ENCODE measurements at places on chromosomes 16 and 17.

DNA sequence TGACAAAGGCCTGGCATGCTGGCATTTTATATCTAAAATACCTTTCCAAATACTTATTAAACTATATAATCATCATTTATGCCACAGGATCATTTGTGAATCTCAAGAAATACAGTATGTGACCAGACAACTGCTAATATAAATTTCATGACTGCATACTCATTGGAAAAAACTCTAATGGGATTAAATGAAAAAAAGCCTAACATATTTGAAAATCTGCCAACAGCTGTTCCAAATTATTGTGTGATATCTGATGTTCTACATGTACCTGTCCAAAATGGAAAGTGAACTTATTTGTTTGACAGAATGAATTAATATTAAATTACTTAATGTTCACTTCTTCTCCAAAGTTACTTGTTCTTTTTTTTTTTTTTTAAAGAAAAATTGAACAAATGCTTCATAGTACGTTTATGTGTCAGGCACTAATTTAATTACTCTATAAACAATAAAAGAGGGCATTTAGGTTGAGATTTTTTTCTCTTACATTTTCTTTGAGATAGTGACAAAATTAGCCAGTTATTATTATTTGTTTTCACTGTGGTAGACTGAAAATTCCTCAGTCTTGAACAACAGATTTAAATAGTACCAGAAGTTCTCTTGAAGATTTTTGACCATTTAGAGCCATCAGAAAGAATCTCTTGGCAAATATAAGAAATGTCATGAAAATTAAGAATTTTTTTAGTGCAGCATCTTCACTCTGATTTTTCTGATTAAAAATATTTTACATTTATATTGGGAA, 114.0 kb downstream of the FTO start:
- no peak for DNase-seq

DNA sequence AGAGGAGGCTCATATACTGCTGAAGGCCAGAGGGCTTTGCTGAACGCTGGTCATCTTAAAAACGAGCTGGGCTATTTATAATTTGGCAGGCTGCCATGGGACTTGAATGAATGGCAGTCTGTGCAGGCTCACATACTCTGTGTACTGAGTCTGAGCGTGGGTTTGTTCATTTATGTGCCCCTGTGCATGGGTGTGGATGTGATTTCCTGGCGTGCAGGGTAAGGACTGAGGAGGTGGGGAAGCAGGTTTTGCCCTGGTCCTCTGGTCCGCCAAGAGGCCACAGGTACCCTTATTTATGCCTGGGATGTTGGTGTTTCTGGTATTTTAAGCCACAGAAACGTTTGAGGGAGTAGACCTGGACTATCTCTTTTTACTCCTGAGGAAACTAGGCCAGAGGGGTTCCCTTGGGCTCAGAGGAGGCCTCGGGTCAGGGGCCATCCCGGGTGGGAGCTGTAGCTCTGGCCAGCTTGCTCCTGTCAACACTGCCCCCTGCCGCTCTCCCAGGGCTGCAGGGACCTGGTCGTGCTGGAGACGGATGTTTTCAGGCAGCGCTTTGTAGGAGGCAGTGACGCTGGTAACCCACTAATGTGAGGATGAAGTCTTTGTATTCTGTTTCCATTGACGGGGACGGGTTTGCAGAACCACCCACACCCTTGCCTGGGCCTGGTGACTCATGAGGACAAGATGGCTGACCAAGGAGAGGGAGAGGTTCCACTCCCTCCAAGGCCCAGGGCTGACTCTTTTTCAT, 184.4 kb downstream of the MSI2 start:
- no peak for DNase-seq

GRCh38 chr17:28548417-28549130, 3.9 kb downstream of the UNC119 start:
- DNase-seq: no peak

DNA sequence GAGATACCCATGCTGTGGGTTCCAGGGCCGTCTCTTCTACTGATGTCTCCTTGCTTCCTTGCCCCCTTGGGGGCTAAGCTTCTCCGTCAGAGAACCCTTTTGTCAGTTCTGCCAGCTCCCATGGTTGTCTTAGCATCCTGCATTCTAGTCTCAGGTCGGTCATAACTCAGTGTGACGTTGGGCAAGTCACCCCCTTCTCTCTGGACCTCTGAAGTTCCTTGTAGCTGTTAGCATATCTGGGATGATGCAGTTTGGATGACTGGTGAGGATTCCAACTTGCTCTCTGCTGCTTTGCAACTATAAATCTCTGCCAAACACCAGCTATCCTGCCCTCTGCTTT, 8.9 kb upstream of the MYL4 start:
- no peak for DNase-seq

DNA sequence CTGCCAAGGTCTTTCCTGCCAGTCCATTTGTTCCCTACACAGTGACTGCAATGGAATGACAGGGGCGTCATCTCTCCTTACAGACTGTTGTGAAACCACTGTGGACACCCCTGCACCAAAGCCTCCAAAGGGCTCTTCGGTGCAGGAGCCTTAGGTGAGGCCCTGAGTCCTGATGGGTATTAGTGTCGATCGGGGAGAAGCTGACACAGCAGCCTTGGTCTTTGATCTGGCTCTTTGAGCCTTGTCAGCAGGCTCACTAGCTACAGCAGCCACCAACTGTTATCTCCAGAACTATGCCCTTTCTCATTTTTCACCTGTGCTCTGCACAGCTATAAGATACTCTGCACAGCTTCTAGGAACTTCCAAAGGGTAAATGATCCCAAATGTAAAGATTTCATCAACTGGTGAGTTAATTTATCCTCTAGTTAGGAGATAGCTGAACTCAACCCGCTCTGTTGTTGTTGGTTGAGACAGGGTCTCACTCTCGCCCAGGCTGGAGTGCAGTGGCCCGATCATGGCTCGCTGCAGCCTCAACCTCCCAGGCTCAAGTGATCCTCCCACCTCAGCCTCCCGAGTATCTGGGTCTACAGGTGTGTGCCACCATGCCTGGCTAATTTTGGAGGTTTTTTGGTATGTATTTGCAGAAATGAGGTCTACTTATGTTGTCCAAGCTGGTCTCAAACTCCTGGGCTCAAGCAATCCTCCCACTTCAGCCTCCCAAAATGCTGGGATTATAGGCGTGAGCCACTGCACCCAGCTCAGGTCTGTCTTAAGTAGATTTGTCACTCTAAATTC, 19.7 kb downstream of the G6PC1 start:
- DNase-seq: no peak

DNA sequence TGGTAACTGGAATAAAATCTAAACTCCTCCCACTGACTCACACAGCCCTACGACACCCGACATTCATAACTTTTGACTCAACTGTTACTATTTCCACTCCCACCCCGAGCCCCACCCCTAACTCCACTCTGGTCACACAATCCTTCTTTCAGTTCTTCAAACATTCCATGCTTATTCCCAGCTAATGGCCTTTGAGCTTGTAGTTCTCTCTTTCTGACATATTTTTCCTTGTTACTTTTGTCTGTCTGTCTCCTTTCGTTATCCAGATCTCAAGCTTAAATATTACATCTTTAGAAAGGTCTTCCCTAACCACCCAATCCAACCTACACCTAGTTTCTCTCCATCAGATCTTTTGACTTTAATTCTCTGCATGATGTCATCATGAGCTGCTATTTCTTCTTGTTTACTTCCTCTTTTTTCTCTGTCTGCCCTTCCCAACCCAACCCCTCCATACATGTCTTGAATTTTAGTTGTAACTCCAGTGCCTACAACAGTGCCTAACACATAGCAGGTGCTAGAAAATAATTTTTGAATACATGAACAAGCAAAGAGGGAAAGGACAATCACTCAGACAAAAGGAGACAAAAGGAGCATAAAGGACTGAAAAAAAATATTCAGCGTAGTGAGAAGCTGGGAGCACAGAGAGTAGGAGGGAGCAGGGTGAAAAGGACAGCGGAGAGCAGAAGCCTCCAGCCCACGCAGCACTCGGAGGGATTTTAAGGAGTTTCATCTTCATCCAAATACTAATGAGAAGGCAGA, 65.2 kb upstream of the SMIM36 start:
- DNase-seq: no peak

DNA sequence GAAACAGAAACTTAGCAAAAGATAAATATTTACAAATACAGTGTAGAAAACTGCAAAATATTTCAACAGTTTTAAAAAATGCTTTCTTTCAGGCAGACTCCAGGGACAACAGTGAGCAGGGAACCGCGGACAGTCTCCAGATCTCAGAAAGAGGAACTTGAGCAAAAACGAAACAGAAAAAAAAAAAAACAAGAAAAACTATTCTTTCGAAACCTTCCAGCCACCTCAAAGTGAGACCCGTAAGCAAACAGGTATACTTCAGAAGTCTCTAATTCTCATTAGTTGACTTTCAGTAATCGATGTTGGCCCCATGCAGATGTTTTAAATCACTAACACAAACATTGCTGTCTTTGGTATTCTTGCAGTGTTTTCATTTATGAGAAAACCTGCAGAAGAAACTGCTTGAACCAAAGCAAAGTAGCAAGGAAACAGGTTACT, 15.7 kb upstream of the CCL1 start:
- no peak for DNase-seq

GRCh38 chr16:86799367-86799766, 221.0 kb downstream of the FOXL1 start:
- DNase-seq: no peak

DNA sequence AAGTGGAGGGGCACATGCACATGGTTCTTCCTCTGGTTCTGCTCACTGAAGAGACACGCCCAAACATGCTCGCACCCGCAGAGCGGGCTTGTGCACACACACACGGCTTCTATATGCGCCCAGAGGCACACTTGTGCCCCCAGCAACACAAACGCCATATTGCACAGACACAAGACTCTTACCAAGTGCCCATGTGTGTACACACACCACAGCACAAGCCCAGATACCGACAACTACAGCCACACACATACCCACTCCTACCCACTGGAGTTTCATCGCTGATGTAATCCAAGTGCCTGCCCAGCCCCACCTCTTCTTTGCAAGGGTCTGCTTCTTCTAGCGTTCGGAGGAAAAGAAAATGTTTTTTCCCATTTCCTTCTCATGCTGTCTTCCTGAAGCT, 6.5 kb upstream of the PRR29 start:
- peak; percentile 38 for DNase-seq

- no peak for DNase-seq
These were observed 9.8 kb downstream of the SMIM5 start for GRCh38 chr17:75642784-75643642.

DNA sequence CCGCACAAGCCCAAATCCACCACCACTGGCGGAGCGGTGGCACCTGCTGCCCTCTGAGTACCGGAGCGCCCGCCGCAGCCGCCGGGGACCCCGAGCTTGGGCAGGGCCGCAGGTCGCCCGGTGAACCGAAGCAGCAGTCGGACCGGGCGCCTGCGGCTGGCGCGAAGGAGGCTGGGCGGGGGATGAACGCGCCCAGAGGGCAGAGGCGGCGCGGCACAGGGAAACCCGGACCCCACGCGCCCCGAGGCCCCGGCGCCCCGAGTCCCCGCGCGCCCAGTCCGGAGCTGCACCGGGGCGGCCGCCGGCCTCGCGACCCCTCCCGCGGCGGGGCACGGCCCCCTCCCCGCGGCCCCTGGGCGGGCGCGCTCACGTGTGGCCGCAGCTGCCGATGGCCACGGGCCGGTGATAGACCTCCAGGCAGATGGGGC, 393 bp downstream of the RNF166 start:
- DNase-seq: no peak

- no peak for DNase-seq
These were observed 8.0 kb downstream of the AHSP start for GRCh38 chr16:31535737-31536136.

GRCh38 chr17:57082441-57082840, 2.6 kb upstream of the AKAP1 start:
- no peak for DNase-seq

DNA sequence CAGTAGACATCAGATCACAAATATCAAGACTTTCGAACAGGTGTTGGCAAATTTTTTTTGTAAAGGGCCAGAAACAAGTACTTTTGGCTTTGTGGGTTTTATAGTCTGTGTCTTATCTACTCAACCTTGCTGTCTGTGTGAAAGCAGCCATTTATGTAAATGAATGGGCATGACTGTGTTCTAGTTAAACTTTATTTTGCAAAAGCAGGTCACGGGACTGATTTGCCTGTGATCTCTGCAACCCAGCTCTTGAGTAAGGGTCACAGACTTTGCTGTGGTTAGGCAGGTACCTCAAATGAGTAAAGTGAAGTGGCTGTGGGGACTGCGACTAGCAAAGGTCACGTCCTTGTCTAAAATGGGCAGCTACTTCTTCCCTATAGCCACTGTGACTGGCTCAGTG, 136.5 kb downstream of the FTO start:
- DNase-seq: no peak

GRCh38 chr16:81313701-81314602, 810 bp upstream of the GAN start:
- no peak for DNase-seq

DNA sequence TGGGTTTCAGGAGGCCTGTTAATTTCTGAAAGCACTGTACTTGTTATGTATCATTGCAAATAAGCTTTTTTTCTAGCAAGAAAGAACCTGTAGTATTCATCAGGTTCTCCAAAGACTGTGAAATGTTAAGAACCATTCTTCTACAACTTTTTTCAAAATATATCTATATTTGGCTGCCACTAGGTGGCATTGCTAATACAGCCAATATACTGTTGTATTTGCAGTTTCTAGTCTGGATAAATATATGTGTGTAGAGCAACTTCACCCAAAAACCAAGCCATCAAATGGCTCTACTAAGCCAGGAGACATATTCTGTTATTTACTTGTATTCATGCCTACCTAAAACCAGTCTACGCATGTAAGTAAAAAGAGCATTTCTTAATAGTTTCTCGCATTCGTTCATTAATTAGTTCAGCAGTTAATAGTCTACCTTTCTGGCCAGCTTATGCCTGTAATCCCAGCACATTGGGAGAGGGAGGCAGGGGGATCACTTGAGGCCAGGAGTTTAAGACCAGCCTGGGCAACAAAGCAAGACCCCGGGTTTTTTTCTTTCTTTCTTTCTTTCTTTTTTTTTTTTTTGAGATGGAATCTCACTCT, 39.5 kb downstream of the VMP1 start:
- DNase-seq: no peak

DNA sequence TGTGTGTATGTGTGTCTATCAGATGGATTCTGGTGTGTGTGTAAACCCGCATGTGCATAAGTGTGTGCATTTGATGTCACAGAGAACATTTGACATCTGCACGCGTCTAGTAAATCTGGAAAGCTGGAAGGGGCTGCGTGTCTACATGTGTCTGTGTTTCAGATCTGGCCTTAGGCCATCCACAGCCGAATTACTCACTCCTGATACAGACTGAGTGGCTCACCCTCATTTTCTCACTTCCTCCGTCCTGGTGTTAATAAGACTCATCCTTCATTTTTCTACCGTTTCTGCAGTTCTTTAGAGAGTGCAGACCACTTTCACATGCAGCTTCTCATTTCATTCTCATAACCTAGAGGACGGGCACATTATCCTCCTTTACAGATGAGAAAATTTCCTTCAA, 491.6 kb downstream of the CDH13 start:
- DNase-seq: no peak

GRCh38 chr17:82551779-82552457, 32.4 kb downstream of the FOXK2 start:
- DNase-seq: peak; percentile 78

Measured in natural killer cell treated with Interleukin-12 subunit alpha and Interleukin-12 subunit beta and Interleukin-15 and Interleukin-18, amount 100 ng/mL, for 72 hours (primary cell).